ENCODE measurements at places on chromosomes 3 and 15.

GRCh38 chr3:46690798-46691197, 2.7 kb downstream of the ALS2CL start:
- no peak for DNase-seq

GRCh38 chr3:165195241-165195639, 944 bp downstream of the SLITRK3 start:
- no peak for DNase-seq

GRCh38 chr3:29694783-29695182, 413.9 kb downstream of the RBMS3 start:
- no peak for DNase-seq

DNA sequence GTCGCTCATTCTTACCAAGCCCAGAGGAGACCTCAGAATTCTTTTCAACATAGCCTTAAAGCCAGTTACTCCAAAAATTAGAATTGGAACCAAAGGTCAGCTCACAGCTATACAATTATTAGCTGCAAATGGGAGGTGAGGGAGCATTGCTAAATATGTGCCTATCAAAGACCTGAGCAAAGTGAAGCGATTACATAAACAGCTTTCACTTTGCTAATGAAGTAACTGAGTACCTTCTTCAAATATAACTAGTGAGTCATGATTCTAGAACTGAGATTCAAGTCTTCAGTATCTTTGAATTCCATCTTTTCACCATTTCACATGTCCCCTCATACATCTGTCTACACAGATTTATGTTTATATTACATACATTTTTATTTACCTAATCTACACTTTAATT, 122.6 kb downstream of the P2RY1 start:
- DNase-seq: no peak

DNA sequence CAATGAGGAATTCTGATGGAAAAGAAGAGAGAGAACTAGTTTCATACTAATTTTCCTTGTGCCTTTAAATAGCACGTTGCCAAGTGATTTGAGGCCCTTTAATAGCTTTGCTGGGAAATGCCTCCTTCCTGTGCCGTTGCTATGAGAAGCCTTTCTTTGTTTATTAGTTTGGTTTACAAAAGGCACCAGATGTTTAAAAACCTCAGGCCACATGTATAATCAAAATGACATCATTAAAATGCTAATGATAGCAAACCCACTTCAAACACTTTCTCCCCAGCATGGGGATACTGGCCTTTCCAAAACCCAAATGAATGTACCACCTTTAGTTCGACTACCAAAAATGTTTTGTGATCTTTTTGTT, 50.0 kb upstream of the TBC1D23 start:
- no peak for DNase-seq

DNA sequence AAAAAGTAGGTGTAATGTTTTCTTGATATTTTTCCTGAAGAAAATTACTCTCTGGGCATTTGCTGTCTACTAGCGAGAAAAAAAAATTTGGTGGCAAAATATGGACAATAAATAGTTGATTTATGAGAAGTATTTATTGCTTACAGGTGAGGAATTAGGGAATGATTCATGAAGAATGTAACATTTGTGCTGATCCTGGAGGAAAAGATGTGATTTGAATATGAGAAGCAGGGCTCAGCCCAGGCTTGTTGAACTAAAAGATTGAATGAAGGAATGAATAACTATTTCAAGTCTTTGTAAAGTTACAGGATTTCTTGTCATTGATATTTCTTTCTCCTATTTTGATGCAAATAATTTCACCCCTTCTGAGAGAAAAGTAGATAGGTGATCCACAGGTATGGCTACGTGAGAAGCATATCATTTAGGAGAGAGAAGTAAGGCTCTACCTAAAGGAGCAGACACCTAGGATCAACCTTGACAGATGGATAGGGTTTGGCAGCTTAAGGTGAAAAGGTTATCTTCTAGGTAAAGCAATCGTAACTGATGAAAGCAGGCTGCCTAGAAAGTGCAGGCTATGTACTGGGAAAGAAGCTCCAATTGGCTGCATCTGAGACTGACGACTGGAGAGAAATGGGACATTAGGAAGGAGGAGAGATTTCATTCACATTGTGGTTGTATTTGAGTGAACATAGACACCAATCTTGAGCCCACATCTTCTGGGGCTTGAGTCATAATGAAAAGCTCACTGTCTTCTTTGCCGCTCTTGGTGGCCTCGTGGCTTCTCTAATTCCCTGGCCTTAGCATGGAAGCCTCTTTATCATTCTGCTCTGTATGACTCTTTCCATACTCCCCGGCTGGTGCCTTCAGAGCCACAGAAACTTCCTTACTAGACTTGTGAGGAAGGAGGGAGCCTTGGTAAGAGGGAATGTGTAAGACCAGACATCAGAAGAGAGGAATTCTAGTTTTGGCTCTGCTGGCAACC, 106.5 kb downstream of the P3H2 start:
- no peak for DNase-seq

GRCh38 chr15:99628374-99629001, 62.7 kb downstream of the MEF2A start:
- DNase-seq: no peak

- no peak for DNase-seq
These were observed 542.9 kb downstream of the FHIT start for GRCh38 chr3:60708191-60708975.

DNA sequence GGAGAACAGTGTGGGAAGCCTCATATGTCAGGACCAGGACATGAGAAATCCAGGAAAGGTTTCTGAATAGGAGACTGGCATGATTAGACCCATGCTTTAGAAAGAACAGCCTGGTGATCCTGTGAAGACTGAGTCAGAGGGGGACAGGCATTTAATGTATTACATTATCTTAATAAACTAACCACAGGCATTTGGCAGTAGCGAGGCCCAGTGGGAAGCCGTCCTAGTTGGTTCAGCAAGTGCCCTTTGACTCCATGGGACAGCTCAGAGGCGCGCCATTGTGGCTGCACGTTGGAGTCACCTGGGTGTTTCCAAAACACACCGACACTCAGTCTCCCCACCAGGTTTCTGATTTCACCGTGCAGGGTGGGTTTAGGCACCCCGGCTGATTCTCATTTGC, 90.5 kb upstream of the DGKG start:
- DNase-seq: no peak

- DNase-seq: no peak
These were observed 227.0 kb downstream of the CPNE4 start for GRCh38 chr3:131807822-131808221.

DNA sequence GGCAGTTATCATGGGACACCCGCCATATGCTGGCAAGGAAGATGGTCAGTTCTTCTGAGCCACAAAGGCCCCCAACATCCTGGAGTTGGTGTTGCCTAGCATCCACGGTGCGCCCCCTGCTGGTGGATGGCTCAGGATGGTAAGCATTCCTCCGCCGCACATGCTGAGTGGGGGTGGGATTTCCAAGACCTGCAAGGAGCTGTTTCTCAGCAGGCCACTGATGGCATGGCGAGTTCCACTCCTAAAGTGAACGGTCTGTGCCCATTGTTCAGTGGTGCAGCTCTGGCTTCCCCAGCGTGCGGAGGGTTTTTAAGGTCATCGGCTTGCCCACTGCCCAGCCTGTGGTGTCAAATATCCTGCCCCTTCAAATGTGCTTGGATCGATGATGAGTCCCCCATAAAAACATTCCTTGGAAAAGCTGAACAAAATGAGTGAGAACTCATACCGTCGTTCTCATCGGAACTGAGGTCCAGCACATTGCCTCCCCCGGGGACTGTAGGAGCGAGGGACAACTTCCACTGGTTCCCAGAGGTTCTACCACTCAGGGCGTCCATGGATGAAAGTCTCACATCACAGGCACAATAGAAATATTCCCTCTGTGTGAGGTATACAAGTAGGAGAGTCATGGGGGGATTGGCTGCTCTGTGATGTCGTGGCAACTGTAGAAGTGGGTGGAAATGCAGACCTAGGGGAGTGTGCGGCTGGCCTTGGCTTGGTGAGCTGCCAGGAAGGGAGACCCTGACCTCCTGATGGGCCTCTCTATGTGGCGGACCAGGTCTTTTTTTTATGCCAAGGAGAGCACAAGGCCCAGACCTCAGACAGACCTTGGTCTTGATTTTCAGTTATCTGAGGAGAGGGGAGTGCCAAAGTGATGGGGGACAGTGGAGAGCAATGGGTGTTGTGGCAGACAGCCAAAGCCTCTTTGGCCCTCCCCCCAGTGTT, 102.0 kb downstream of the SNRPN start:
- no peak for DNase-seq

- DNase-seq: no peak
These were observed 18.1 kb upstream of the GOLIM4 start for GRCh38 chr3:168113848-168114247.

DNA sequence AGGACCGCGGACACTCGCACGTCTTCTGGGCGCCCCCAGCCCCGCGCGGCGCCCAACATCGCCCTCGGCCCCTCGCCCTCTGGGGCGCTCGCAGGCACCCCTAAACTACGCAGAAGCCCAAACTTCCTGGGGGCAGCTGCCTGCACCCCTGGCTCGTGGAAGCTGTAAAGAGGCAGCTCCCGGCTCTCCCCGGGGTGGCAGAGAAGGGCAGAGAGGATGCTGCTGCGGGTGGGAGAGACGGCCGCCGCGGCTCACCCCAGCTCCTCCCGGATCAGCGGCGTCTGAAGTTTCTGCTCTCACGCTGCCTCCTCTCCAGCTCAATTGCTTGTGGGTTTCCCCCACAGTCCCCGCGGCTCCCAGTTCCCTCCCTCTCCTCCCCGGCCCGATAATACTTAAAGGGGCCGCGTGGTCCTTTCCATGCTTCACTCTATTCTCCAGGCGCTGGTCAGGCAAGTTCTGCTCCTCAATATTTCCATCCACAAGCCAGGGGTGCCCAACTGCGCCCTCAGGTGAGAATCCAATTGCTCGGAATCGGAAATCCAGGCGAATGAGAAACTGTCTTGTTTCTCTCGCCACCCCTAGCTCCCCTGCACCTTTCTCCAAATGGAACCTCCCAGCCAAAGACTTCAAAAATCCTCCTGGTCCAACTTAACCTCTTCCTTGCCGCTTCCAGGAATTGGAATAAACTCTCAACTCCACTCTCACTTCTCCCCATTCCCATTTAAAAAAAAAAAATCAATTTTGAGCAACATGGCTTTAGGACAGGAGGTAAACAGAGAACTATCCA, 748.5 kb downstream of the ROBO1 start:
- peak; percentile 8 for DNase-seq

GRCh38 chr3:150248116-150248887, 159.8 kb upstream of the TSC22D2 start:
- DNase-seq: no peak

- no peak for DNase-seq
These were observed 14.3 kb downstream of the BNC1 start for GRCh38 chr15:83270176-83270575.

DNA sequence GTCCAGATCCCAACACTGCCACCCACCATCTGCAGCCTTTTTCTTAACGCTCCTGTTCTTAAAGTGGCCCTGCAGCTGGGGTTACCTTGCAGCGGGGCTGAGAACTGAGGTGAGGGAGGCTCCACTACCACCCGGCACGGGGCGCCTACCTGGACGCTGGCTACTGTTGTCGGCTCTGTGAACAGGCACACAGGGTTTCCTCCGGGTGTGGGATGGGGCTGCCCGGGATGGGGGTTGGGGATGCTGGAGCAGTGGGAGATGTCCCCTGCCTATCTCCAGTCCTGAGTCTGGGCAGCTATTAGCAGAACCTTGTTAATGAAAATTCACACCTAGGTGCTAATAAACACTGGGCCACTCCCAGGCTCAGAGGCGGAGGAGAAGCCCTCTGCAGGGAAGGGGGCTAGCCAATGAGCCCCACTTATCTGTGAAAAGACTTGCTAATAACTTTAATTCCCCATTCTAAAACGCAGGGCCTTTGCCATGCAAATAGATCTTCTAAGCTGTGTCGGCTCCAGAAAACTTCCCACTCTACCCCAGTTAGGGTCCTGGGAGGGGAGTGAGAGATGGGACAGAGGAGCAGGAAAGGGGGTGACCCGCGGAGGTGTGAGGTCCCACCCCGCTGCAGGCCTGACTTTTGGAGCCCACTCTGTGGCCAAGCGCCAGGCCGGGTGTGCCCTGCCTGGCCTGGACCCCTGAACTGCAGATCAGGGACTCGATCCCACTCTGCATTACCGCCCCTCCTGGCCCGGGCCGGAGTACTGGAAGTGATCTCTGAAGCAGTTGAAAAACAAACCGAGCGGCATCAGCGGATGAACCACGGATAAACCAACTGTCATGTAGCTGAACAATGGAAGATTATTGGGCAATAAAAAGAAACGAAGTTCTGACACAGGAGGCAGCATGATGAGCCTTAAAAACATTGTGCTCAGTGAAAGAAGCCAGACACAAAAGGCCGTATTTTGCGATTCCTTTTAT, 3.1 kb downstream of the MESP1 start:
- DNase-seq: no peak
